ENCODE measurements at places on chromosomes 16 and 17. TPM values are rescaled to one million over a fixed set of nuclear protein-coding genes. Genes with fewer than 3 reads are reported as not detected.

The DRC3 gene
- 8.6 TPM for polyA plus RNA-seq

The KRT28 gene
- polyA plus RNA-seq, result not detected

The CACNG4 gene
- polyA plus RNA-seq, result 0.26 TPM

The ZNF423 gene
- polyA plus RNA-seq, result 2.0 TPM

The UTS2R gene
- not detected for polyA plus RNA-seq

The DPEP3 gene
- not detected for polyA plus RNA-seq

The TMEM114 gene
- polyA plus RNA-seq, result not detected

The NOB1 gene
- 34.9 TPM for polyA plus RNA-seq

The KPNB1 gene
- polyA plus RNA-seq, result 49.1 TPM

The MYH1 gene
- not detected for polyA plus RNA-seq

The CHST4 gene
- polyA plus RNA-seq, result not detected

The SBK1 gene
- polyA plus RNA-seq, result 1.4 TPM

The PABPN1L gene
- not detected for polyA plus RNA-seq

The FNDC8 gene
- not detected for polyA plus RNA-seq

The ATP1B2 gene
- polyA plus RNA-seq, result 12.8 TPM

The KRTAP9-8 gene
- not detected for polyA plus RNA-seq

The ALDH3A1 gene
- 0.75 TPM for polyA plus RNA-seq

The SEPTIN12 gene
- polyA plus RNA-seq, result not detected

The PRSS27 gene
- polyA plus RNA-seq, result 0.41 TPM

The ZNHIT3 gene
- polyA plus RNA-seq, result 60.9 TPM

The TUBB3 gene
- 3.4 TPM for polyA plus RNA-seq

The SREBF1 gene
- polyA plus RNA-seq, result 37.6 TPM

The GNAO1 gene
- polyA plus RNA-seq, result 1.5 TPM

The YBX2 gene
- 3.3 TPM for polyA plus RNA-seq

The TBC1D3C gene
- not detected for polyA plus RNA-seq

The SPEM3 gene
- not detected for polyA plus RNA-seq

The AGRP gene
- 2.7 TPM for polyA plus RNA-seq
